Occipital lobe (tissue), 3 donors: ENCODE measurements at places on chromosomes 3 and 15. TPM values are rescaled to one million over a fixed set of nuclear protein-coding genes. Genes with fewer than 3 reads are reported as not detected.

TTBK2 gene
- 34.3 TPM for total RNA-seq

FAM3D gene
- not detected for total RNA-seq

CPLX3 gene
- 1.6 TPM for total RNA-seq

TAGLN3 gene
- total RNA-seq, result 151 TPM

ZNF80 gene
- total RNA-seq, result not detected

STARD5 gene
- 5.9 TPM for total RNA-seq

RPUSD3 gene
- total RNA-seq, result 20.9 TPM

GP5 gene
- not detected for total RNA-seq

CADPS gene
- total RNA-seq, result 206 TPM

LCTL gene
- 0.16 TPM for total RNA-seq

WDR6 gene
- 85.6 TPM for total RNA-seq

FRMD5 gene
- 29.2 TPM for total RNA-seq

MGA gene
- total RNA-seq, result 112 TPM

SPG21 gene
- 49.0 TPM for total RNA-seq

NLGN1 gene
- 126 TPM for total RNA-seq

CCR5 gene
- 0.16 TPM for total RNA-seq

IMP3 gene
- total RNA-seq, result 35.9 TPM

MME gene
- 7.2 TPM for total RNA-seq
